Stimulated activated naive CD4-positive, alpha-beta T cell (primary cell): ENCODE measurements at places on chromosomes 5 and 9.

GRCh38 chr5:97735209-97735608 lies 552.2 kb upstream of the RIOK2 start:
- no peak for DNase-seq

- DNase-seq, result no peak
Measured at GRCh38 chr5:52894451-52894850, 94.7 kb upstream of the ITGA2 start.

DNA sequence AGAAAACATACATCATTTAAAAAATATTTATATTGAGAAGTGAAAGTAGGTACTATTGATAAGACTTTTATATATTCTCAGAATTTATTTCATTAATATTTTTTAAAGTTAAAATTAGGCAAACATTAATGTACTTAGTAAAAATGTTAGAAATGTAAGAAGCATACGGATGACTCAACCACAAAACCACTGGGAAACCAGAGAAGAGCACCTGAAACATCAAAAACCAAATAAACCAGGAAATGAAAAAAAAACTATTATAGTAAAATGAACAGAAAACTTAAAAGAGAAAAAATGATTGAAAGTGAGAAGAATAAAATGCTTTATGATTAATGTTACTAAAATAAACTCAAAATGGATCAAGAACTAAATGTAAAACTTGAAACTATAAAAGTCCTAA lies 233.2 kb upstream of the DAB2 start:
- DNase-seq, result no peak

GRCh38 chr5:33850100-33850594 lies 41.6 kb downstream of the ADAMTS12 start:
- DNase-seq, result peak; percentile 6

DNA sequence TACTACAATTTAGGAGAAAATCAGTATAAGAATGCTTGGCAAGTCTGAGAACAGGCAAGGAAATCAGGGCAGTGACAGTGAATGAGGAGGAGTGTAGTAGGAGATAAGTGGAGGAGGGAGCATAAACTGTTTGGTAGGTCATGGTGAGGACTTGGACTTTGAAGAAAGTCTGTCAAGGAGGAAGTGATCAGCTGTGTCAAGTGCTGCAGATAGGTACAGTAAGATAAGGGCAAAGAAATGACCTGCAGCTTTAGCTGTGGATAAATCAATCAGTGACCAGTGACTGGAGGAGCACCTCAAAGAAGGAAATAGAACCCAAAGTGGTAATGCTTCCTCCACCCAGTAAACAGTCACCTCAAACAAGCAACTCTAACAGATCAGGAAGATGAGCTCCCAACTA lies 106.3 kb downstream of the RAPGEF6 start:
- DNase-seq, result no peak
